Anterior cingulate cortex (tissue), 58 donors: ENCODE measurements at places on chromosomes 4 and X.

DNA sequence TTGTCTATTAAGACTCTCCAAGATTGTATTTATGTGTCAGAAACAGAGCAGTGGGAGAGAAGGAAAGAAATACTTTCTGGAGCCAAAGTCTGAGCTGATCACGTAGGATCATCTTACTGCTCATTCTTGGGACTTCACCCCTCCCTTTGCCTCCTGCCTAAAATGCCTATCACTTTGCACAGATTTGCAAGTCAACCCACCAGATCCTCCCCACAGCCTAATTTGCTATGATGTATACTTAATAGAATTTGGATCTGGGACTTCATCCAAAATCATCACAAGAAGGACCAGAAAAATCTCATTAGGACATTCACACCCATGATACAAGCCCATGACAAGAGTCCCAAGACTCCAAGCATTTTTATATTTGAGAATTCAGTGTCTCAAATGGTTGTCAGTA, 290.2 kb downstream of the FBXW7 start:
- no peak for DNase-seq

GRCh38 chr4:119872371-119873016, 194.2 kb downstream of the MAD2L1 start:
- no peak for DNase-seq

GRCh38 chr4:153206534-153206933, 2.3 kb downstream of the TRIM2 start:
- no peak for DNase-seq

DNA sequence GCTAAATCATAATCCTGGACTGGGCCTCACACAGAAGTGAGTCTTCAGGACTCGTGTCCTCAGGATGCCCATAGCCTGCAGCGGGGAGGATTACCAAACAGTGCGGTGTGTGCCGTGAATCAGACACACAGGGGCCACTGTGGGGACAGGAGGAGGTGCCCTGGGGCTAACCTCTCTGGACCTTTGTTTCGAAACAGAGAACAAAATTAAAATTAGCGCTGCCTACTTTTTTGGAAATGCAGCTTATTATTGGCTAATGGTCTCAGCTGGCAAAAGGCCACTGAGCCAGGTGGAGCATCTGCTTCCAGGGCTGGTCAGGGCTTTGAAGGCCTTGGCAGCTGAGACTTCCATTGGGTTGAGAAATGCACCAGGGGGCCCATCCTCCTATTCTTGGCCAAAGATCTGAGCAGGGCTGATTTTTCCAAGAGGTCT, 236.2 kb downstream of the EVC2 start:
- DNase-seq, result no peak

DNA sequence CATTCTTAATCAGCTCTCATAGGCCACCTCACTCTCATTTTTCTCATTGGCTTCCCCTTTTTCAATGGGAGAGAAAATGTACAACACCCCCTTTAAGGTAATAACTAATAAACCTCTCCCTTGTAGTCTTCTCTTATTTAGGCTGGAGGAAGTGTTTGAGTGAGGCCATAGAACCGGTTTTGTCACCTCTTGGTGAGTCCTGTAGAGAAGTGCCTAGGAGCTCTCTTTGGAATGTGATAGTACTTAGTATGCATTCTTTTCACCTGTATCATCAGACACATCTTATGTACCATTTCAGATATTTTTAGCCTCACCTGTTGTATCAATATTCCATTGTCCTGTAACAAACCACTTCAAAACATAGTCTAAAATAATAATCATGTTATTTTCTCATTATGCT, 3.5 kb upstream of the TAB3 start:
- DNase-seq, result no peak

DNA sequence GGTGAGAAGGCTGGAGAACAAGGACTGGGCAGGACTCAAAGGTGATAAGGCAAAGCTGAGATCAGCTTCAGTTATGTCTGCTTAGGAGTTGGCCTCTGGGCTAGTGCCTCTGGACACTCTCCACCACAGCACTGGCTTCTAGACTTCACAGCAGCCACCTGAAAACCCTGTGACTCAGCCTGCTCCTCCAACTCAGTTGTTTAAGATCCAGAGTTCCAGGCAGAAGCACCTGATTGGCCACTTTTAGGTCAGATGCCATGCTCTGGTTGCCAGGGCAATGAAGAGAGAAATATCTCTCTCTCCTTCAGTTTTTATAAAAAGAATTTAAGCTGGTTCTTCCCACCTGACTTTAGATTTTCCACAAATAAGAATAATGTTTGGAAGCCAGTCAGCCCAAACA, 47.9 kb upstream of the BLTP1 start:
- no peak for DNase-seq

GRCh38 chrX:27078371-27078770, 384.8 kb downstream of the PPP4R3C start:
- no peak for DNase-seq

GRCh38 chr4:41202820-41203568, 11.3 kb downstream of the APBB2 start:
- no peak for DNase-seq

- no peak for DNase-seq
These were observed 2.7 kb upstream of the TIMP1 start for GRCh38 chrX:47579537-47579936.

DNA sequence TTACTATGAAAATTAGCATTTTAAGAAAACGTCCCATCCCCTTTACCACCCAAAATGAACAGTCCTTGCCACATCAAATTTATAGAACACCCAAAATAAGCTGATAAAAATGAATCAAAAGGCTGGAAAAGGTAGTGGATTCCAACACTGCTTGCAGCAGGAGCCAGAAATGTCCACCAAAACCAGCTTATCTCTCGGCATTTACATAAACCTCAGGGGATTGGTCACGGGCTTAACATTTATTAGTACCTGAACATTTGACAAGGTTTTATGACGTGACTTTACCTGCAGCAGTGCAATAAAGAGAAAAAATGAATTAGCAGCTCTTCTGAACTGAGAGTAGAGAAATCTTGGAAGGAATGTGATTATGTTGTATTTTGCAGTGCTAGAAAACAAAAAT, 31.6 kb downstream of the ATP8A1 start:
- DNase-seq, result no peak

DNA sequence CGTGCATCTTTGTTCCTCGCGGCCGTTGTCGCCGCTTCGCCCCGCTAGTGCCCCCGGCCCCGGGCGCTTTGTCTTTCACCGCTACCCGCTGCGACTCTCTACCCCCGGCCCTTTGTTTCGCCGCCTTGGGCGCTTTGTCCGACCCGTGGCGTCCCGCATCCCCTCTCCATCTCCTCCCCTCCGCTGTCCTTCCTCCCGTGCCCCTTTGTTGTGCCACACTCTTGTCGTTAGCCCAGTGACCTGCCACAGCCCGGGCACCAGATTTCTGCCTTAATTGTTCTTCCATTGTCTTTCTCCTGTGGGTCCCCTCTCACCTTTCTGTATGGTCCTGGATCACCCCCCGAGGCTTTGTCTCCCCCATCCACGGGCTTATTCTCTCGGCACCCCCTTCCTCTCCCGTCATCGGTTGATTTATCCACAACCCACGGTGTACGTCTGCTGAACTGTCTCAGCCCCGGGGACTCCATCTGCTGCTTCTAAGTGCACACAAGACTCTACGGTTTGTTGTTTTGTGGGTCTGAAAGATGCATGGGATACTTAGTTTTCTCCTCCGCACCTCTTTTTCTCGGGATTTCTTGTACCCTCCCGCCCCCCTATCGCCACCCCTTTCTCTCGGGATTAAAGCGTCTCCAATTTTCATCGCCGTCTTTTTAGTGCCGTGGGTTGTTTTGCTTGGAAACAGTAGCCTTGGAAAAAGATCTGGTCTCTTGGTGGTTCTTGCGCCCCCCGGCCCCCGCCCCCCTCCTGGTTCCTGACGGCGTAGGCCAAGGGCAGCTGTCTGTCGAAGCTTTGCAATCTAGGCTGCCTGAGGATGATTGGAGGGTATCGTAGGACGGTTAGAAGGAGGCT, 783 bp downstream of the RBPJ start:
- no peak for DNase-seq

DNA sequence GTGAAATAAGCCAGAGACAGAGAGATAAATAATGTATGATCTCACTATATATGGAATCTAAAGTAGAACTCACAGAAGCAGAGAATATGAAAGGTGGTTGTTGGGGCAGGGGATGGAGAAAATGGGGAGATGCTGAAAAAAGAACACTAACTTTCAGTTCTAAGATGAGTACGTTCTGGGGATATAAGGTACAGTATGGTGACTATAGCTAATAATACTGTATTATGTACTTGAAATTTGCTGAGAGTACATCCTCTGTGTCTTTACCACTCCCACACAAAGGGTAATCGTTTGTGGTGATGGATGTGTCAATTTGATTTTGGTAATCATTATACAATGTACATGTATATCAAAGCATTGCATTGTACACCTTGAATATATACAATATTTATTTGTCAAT, 6.6 kb downstream of the FBXL5 start:
- DNase-seq, result no peak

GRCh38 chr4:13430834-13431568, 53.1 kb downstream of the RAB28 start:
- DNase-seq, result no peak

GRCh38 chrX:105975382-105975781, 63.1 kb downstream of the SERPINA7 start:
- no peak for DNase-seq

- no peak for DNase-seq
These were observed 19.1 kb downstream of the RNF212 start for GRCh38 chr4:1094336-1094690.

- DNase-seq, result no peak
These were observed 54.1 kb downstream of the APBB2 start for GRCh38 chr4:41160012-41160789.

DNA sequence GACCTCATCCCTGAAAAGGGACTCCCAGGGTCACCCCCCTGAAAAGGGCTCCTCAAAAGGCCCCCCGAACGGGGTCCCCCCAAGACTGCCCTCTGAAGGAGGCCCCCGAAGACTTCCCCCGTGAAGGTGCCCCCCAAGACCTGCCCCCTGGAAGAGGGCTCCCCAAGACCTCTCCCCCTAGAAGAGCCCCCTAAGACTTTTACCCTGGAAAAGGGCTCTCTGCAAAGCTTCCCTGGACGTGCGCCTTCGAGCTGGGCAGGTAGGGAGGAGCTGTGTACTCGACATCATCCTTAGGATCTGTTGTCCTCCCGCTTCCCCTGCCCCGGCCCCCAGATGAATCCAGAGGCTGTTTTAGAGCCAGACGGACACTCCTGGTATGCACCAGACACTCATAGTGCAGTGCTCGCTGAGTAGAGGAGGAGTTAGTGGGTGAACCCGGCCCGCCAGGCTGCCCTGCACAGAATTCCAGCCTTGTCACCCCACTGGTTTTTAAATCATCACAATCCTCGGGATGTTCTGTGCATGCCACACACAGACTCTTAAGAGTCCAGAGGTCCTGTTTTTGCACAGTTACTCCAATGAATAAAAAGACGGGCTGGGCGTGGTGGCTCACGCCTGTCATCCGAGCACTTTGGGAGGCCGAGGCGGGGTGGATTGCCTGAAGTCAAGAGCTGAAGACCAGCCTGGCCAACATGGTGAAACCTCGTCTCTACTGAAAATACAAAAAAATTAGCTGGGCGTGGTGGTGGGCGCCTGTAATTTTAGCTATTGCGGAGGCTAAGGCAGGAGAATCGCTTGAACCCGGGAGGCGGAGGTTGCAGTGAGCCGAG, 5.7 kb upstream of the SLC25A6 start:
- DNase-seq, result no peak

GRCh38 chrX:121231566-121232358, 184.4 kb downstream of the GLUD2 start:
- no peak for DNase-seq

- DNase-seq, result no peak
These were observed 27.4 kb upstream of the SOD3 start for GRCh38 chr4:24768006-24768405.

GRCh38 chr4:95466791-95467190, 82.0 kb downstream of the UNC5C start:
- no peak for DNase-seq

DNA sequence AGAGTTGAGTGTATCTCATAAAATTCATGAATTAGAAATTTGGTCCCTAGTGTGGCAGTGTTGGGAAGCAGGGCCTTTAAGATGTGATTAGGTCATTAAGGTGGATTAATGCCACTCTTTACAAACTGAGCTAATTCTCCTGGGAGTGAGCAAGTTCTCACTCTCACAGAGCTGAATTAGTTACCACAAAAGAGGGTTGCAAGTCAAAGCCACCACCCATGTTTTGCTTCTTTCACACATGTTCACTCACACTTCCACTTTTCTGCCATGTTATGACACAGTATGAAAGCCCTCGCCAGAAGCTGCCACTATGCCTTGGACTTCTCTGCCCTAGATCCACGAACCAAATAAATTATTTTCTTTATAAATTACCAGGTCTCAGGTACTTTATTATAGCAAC, 332.1 kb downstream of the ARAP2 start:
- DNase-seq, result no peak

DNA sequence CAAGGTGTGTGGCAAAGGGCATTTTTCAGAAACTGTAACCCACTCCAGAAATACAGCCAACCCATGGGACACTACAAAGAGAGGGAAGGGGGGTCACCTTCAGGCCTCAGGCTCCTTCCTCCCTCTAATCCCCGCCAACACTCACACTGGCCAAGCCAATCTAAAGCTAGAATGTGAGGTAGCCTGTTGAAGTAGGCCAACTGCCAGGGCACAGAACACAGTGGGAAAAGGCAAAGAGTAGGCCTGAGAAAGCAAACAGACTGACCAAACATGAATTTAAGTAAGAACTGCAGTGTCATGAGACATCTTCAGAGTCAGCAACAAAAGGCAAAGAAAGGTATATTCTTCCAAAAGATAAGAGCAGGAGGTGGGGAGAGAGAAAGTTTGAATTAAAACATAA, 289.0 kb downstream of the HNRNPD start:
- DNase-seq, result no peak

- no peak for DNase-seq
These were observed 77.2 kb downstream of the ATP10D start for GRCh38 chr4:47562297-47562696.

- DNase-seq, result no peak
These were observed 27.8 kb downstream of the SLC25A5 start for GRCh38 chrX:119495734-119496726.

DNA sequence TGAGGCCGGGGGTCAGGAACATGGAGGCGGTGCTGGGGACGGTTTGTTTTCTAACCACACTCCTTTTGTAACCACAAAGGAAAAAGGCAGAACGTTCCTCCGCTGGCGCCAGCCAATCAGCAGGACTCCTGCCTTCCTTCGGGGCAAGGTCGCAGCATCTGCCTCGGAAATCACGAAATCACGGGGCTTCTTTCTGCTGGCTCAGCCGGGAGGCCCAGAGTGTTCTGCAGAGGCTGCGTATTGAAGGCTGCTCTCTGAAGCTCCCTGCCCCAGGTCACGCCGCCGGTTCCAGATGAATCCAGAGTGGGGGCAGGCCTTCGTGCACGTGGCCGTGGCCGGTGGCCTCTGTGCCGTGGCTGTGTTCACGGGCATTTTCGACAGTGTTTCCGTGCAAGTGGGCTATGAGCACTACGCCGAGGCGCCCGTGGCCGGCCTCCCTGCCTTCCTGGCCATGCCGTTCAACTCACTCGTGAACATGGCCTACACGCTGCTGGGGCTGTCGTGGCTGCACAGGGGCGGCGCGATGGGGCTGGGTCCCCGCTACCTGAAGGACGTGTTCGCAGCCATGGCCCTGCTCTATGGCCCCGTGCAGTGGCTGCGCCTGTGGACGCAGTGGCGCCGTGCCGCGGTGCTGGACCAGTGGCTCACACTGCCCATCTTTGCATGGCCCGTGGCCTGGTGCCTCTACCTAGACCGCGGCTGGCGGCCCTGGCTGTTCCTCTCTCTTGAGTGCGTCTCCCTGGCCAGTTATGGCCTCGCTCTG, 9.4 kb downstream of the TMEM187 start:
- DNase-seq, result no peak

GRCh38 chrX:130485870-130486269, 84.1 kb downstream of the RBMX2 start:
- DNase-seq, result no peak
